ENCODE measurements at places on chromosomes 6 and 20.

GRCh38 chr20:14855171-14855570 lies 517.8 kb upstream of the FLRT3 start:
- no peak for DNase-seq

DNA sequence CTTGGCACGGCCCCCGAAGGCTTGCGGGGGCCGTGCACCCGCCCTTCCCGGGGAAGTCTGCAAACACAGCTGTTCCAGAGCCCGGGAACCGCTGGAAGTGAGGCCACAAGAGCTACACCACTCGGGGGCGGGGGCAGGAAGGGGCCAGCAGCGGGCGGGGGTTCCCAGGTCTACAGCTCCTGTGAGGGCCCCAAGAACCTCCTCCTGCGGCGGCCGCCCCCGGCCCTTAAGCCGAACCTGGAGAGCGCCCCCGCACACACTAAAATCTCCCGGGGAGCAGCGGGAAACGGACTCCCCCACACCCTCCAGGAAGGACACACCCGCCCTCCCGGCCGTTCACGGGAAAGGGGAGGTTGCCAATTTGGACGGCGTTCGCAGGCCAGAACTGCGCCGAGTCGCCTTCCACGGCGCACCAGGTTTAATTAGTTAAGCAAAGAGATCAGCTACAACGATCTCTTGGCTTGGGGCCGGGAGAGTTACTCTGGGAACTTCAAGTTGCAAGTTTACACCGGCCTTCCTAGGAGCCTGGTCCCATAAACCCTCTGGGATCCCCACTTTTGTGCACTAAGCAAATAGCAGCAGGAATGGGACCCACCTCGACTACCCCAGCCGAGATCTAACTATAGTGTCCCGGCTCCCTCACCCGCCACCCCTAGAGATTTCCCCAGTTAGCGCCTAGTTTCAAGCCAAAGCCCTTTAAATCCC lies 1.7 kb downstream of the JAG1 start:
- DNase-seq: peak; percentile 89

DNA sequence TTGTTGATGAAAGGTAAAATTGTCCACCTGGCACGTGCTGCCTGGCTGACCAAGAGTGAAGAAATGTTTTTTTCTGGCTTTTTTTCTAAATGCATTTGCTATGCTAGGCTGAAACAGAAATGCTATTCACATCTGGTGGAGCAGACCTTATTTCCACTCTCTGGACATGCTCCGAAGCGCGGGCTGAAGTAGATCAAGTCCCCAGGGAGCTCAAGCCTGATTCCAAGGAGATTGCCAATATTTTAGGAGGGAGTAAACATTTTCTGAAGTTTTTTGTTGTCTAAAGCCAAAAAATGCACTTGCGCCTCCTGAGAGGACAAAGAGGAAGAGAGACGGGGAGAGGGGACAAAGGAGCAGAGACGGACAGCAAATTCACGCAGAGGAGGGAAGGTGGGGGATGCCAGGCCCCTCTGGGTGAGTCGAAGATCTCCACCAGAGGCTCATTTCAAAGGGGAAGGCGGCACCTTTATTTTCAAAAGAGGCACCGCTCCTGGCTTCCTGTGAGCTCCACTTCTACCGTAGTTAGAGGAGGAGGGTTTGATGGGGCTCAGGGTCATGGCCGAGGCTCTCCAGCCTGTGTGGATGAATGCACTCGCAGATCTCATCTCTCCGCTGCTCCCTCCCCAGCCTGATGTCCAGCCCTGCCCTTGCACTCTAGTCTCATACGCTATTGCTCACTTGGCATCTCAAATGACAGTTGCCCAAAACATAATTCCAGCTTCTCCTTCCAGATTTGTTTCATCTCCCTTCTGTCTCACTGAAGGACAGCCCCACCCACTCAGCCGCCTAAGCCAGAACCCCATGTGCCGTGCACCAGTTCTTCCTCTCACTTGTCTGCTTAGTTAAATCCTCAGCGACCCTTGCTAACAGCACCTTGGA lies 23.1 kb upstream of the SMOC2 start:
- peak; percentile 72 for DNase-seq

DNA sequence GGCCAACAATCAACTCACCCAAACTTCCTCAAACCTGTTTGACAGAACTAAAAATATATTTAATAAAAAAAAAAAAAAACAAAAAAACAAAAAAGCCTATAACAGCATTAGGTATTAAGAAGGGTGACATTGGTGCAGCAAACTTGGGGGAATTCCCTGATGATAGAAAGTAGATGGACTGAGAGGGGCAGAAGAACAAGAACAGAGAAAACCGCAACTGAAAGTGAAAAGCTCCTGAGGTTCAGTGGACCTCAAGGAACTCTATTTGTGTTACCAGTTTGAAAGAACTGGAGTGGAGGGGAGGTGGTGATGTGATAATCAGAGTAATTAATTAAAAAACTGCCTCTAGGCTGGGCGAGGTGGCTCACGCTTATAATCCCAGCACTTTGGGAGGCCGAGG lies 53.8 kb downstream of the MACROD2 start:
- DNase-seq: no peak

DNA sequence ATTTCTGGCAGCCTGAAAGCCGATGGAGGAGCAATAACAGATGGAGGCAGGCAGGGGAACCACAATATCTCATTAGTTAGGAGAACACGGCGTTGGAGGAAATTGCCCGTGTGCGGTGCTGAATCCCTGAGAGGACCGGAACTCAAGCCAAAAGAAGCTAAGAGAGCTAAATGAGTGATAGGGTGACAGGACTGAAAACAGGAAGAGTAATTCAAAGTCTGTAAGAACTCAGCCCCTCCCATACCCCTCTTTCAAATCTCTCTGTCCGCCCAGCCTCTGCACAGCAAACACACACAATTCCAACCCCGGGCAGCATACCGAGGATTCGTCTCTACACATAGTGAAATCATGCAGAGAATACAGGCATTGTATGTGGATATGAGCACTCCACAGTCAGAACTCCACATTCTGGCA lies 2.6 kb upstream of the IPCEF1 start:
- no peak for DNase-seq

DNA sequence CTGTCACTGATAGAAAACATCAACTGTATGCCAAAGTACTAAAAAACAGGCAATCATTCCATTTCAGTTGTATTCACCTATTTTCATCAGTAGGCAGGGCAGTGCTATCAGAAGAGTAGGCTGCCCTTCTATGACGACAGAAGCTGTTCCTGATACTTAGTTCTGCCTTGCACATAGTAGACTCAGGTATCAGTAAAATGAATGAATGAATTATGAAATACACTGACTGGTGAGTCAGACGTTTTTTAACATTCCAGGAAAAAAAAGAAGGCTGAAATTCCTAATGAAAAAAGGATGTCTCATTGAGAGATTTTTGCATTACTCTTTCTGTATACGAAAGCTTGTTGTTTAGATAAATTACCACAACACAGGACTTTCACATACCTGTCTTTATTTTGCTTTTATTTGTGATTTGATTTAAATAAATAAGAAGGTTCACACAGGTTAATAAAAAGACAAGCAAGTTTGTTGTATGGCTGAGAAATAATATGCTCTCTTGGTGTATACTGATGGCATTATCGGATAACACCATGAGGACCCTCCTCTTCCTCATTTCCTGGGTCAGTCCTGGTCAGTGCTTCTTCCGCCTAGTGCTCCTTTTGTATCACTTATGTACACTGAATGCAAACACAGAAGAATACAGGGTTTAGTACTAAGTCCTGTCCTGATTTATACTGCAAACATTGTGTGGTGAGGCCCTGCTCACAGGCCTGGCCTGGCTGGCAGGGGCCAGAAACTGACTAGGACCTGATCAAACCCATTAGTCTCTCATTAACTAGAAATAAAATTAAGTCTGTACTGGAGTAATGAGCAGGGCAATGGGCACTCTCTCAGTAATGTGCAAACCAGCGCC lies 39.4 kb upstream of the SPDEF start:
- DNase-seq: no peak

GRCh38 chr6:90146921-90147649 lies 149.6 kb downstream of the BACH2 start:
- no peak for DNase-seq

- no peak for DNase-seq
Measured at GRCh38 chr6:113495521-113495920, 361.6 kb upstream of the MARCKS start.

GRCh38 chr20:1897965-1898464 lies 2.8 kb downstream of the SIRPA start:
- no peak for DNase-seq

DNA sequence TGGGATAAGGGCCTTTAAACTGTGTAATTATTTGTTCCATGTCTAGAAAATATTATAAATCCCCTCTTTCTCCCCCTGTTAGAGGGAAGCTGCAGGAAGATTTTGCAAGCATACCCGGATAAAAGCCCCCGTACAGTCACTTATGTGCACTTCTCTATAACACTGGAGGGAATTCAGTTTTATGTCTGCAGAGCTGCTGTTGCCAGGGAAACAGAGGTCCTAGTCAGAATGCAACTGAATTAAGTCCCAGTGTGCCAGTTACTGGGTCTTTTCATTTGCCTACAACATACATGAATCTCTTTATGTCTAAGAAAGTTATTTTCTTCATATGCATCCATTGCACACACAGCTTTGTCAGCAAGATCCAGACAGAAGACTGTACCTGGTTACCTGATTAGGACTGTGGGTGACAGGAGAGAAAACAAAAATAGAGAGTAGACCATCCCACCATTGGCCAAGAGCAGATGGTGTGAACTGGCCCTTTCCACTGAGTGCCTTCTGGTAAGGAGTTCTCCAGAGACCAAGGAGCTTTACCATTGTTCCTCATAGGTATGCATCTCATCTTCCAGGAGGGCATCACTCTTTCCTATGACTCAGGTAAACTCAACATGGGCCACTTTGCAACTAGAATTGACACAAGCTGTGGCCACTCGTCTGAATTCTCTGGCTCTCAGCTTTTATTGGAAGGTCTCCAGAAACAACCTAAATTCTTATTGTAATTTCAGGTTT lies 180.8 kb upstream of the PHACTR1 start:
- DNase-seq: no peak

DNA sequence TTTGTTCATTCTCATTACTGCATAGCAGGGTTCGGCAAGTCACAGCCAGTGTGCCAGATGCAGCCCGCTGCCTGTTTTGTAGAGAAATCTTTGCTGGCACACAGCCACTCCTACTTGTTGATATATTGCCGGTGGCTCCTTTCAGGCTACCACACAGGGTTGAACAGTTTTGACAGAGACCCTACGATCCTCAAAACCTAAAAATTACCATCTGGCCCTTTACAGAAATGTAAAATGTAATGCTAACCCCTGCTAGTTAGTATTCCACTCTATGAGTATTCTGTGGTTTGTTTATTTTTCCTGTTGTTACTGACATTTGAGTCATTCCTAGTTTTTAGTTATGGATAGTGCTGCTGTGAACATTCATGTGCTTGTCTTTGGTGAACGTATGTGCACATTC lies 11.5 kb downstream of the DHX35 start:
- DNase-seq: no peak
